ENCODE measurements at places on chromosomes 5 and 9.

DNA sequence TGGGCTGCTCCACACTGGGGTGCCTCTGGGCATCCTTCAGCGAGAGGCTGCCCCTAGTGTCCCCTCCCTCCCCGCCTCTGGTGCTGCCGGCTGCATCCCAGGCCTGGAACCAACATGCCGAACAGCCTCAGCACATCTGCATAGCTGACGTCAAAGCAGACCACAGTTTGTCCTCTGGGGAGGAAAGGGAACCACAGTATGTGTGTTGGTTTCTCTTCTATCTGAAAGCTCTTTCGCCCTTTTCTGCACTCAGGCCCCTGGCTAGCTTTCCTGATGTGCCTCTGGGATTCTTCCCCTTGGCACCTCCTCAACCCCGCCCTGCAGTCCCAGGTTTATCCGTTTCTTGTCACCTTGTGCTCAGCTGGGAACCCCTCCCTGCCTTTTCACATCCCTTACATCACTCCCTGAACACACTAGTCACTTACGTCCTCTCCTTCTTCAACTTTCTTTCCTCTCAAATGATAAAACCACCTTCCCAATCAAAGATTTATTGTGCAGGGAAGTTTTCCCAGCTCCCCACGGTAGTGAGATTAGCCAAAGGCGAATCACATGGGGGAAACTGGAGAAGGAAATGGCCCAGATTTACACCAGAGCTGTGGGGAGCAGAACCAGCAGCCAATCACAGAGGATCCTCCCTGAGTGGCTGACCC, 35.5 kb upstream of the B4GALT1 start:
- DNase-seq = no peak

DNA sequence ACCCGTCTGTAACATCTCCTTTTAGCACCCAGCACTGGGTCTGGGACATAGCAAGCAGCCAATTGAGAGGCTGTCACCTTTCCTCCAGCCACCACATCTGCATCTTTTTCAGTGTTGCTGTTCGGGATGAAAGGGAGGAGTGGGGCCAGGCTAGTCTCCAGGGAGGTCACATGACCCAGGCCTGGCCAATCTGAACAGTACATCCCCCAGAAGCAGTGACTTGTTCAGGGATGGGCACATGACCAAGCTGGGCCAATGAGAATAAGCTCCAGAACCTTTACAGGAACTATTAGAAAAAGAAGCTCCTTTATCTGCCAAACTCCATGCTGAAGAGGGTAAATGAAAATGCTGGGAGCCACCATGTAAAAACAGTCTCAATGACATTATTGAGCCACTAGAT, 359.0 kb downstream of the SLIT3 start:
- DNase-seq = no peak

DNA sequence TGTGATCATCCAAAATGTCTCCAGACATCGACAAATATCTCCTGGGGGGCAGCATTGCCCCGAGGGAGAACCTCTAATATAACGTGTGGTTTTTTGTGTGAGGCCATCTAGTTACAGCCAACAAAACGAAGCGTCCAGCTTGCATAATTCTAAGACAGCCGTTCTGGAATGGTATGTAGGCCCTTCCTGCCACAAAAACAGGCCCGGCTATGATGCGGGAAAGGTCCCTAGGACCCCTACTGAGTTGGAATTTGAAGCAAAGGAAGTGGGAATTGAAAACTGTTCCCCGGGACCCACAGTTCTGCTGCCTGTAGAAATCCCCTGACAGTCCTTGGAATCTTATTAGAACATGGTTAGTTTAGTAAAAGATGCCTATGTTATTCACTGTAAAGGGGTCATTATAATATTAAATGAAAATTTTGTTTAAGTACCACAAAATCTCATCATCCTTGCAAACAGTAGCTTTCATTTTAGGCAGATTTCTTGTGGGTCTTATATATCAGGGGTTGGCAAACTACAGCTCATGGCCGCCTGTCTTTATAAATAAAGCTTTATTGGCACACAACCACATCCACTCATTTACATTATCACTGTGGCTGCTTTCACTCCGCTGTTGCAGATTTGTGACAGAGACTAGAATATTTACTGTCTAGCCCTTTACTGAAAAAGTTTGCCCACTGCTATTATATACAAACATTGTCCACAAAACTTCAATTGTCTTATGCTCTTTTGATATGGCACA, 70.7 kb downstream of the MSX2 start:
- DNase-seq = no peak

GRCh38 chr9:85600675-85601263, 141.0 kb downstream of the AGTPBP1 start:
- no peak for DNase-seq

- no peak for DNase-seq
Observed at GRCh38 chr9:94866770-94867169, 140.3 kb downstream of the AOPEP start.

GRCh38 chr9:14994738-14995137, 84.5 kb upstream of the FREM1 start:
- no peak for DNase-seq

GRCh38 chr5:142713121-142713706, 27.3 kb upstream of the FGF1 start:
- peak; percentile 78 for DNase-seq

DNA sequence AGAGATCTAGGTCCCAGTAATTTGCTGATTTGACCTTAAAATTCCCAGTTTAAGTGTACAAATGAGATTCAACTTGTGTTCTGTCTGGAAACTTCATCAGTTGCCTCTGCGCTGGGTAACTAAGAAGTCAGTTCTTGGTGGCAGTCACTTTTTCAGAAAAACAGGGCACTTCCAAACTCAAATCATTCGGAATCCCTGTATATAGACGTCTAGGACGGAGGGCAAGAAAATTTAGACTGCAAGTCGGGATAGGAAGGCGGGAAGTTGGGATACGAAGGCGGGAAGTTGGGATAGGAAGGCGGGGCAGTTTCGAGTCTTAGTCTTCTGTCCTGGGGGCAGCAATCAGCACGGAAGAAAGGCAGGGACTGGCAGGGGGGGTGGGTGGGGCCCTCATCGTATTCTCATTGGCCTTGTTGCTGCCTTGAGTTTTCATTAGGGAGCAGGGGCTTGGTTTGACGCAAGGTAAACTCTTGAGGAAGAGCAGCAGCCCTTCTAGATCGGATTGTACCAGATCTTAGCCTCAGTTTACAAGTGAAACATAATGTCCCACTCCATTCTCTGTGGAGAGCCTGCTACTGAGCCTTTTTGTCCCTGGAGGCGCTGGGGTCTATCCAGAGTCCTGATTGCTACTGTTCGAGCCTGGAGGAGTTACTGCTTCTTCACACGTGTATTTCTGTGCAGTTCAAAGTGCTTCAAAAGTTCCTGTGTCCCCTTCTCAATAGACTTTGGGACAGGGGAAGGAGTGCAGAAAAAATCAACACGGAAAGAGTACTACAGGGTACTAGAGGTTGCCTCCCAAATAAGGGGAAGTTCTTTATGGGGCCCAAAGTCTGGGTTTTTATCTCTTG, 2.7 kb upstream of the PURA start:
- DNase-seq = no peak

GRCh38 chr5:86894056-86894455, 276.3 kb downstream of the COX7C start:
- no peak for DNase-seq

GRCh38 chr5:219991-220390, 1.9 kb downstream of the SDHA start:
- no peak for DNase-seq

DNA sequence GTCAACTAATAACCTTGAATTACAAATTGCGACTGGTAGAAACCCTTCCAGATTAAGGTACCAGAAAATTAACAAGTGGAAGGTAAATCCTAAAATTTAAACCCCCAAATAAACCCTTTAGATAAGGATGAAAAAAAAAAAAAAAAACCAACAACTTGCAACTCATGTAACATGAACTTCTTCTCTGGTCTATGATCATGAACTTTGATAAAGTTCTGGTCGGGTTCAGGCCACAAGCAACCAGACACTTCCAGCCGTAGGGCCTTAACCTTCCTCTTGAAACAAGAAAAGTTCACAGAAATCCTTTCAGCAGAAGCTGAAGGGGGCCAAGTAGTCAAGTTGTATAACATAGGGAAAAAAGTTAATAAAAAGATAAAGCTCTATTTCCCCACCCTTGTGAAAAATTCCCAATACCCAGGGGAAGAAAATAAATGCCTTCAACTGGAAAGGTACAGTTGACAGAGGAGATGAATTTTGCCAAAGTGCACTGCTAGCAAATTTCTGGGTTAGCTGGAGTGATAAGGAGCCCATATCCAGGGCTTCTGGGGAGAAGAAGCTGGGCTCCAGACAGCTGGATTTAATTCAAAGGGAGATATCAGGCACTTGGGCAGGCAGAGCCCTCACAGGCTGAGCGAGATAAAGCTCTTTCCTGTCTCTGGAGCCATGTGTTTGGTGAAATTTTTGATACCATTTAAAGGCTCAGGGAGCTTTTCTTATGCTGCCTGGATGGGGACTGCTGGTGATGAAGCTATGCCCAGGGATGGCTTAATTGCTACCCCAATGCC, 234.2 kb upstream of the PANK3 start:
- DNase-seq = no peak

DNA sequence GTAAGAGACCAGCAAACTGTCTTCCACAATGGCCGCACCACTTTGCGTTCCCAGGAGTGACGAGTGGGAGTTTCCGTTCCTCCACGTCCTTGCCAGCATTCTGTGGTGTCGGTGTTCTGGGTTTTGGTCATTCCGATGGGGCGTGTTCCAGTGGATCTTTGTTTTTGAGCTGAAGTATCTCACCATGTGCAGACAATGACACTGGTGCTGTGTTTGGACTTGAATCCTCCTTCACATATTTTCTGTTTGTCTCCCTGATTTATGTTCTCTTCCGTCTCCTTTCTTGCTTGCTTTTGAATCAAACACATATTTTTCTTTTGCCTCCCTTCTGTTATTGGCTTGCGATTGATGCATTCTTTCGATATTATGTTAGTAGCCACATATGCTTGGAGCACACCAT, 60.8 kb upstream of the IRX4 start:
- DNase-seq = no peak

- no peak for DNase-seq
Observed at GRCh38 chr9:28124917-28125316, 551.6 kb upstream of the C9orf72 start.

Data from activated effector memory CD4-positive, alpha-beta T cell treated with Interleukin-2 at 50 U/mL for 16 hours (primary cell).